ENCODE measurements at places on chromosomes 12 and 14.

- no peak for DNase-seq
These were observed 398.7 kb downstream of the BTG1 start for GRCh38 chr12:91746976-91747375.

DNA sequence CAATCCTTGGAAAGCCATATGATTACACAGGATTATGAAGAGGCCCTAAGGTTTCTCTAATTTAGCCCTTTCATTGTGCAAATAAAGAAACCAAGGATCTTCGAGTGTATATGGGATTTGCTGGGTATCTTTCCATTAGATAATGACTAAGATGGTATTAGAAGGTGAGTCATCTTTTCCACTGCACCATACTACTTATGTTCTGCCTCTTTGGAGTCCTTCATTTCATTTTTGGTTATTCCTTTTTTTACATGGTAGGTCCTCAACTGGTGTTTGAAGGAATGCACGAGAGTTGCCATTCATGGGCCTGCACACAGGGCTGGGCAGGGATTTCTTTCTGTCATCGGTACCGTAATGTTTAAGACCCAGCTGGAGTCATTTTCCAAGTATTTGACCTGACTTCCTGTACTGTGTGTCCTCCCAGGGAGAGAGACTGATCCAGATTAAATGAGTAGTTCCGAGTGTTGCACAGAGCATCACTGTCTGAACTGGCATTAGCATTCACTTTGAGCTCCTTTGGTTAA, 85.7 kb downstream of the BORCS5 start:
- no peak for DNase-seq

DNA sequence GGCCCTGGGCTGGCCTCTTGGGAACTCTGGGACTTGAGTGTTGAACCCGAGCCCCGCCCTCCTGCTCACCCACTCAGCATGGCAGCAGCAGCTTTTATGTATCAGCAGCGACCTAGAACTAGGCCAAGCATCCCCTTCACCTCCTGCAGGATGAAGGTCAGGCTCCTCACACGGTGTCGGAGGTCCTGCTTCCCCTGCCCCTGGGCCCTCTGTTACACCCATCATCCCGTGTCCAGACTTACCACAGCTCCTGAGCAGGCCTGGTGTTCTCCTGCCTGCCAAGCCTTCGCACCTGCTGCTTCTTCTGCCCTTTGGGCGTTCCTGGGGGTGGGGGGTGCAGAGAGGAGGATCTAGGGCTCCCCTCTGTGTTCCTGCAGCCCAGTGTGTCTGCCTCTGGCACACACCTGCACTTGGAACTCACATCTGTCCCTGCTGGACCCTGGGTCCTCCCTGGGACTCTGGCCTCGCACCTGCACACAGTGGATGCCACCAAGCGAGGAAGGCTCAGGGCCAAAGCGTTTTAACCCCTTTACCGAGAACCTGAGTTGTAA, 80.3 kb downstream of the PAPOLA start:
- DNase-seq, result peak; percentile 46

GRCh38 chr12:43444940-43445564, 107.0 kb downstream of the ADAMTS20 start:
- peak; percentile 64 for DNase-seq

DNA sequence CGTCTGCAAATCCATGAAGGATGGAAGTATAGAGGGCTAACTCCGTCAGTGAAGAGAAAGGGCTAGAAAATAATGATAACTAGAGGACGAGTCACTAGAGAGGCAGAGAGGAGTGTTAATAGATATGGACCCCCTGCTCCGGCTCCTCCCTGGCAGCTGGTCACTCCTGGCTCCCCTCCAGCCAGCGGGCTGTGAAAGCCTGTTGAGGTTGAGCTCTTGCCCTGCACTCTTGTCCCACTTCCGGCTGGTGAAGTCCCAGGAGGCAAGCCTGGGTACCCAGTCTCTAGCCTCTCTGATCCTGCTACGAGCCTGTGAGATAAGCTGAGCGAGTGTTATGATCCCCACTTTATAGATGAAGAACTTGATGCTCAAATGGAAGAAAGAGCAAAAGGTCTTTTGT, 90.3 kb downstream of the RFX4 start:
- no peak for DNase-seq

DNA sequence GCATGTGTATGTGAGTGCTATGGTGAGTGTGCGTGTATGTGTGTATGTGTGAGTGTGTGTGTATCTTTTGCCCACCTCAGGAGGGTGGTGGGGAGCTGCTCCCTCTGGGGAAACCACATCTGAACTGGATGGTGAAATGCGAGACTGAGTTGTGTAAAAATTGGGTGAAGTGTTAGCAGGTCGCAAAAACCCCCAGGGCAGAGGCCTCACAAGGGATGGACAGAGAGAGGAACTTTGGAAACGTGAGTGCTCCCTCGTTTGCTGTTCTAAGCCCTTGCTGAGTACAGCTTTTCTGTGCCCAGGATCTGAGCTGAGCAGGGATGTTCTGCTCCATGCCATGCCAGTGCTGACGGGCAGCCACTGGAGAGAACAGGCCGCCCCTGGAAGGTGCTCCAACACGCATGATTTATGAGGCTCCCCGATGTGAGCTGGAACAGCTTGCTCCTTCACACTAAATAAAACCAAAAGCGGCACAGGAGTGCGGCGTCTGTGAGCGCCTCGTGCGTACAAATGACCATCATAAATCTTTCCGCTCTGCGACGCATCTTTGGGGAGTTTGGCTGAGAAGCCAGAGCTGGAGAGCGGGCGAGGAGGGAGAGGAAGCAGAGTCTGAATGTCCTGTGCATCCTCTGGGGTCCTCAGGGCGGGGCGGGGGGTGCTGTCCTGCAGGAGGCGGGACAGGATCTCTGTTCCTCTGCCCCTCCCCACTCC, 14.1 kb upstream of the GALNT9 start:
- DNase-seq, result no peak

DNA sequence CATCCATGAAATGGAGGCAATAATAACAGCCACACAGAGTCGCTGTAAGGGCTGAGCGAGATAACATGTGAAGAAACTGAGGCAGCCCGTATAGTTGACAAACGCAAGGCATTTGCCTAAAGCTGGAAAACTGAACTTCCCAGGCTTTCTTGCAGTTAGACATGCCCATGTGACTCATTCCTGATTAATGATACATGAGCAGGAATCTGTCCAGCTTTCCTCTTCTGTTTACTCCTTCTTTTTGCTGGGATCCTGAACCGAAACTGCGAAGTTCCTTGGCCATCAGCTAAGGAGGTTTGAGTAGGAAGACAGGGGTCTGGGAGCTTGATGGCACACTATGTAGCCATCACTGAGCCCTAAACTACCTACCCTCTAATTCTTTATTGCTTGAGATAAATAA, 52.2 kb downstream of the ST8SIA1 start:
- DNase-seq, result no peak

DNA sequence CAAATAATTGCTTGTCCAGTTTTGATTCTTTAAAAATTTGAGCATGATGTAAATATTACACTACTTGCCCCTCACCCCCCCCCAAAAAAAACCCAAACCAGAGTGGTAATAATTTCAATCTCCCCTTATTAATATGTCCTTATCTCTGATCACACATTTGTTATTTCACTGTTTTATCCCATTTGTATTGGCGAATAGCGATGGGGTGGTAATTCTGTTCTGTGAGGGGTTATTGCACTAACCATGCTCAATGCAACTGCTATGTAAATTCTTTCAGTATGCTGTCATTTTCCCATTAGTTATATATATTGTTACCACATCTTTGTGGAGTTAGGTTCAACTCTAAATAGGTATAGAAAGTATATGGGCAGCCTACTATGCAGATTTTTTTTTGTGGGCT, 1.1 kb downstream of the RIMKLB start:
- DNase-seq, result no peak

- no peak for DNase-seq
These were observed 1057.8 kb downstream of the FSCB start for GRCh38 chr14:43449291-43449690.
